ENCODE measurements at places on chromosomes 11 and 22.

GRCh38 chr11:15849257-15849656, 507.1 kb downstream of the SOX6 start:
- no peak for DNase-seq

DNA sequence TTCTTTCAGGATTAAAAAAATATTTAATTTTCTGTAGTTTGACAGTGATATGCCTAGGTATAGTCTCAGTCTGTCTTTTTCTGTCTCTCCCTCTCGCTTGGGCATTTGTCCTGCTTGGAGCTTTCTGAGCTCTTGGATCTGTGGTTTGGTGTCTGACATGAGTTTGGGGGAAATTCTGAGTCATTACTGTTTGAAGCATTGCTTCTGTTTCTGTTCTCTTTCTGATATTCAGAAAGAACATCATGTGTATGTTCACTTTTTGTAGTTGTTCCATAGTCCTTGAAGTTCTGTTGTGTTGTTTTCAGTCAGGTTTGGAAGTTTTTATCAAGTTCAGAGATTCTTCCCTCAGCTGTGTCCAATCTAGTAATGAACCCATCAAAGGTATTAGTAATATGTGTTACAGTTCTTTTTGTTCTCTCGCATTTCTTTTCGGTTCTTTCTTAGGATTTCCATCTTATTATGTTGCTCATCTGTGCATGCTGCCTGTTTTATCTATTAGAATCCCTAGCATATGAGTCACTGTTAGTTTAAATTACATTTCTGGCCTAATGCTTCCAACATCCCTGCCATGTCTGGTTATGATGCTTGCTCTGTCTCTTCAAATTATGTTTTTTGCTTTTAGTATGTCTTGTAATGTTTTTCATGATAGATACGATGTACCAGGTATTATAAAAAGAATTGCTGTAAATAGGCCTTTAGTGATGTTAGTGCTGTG, 48.4 kb downstream of the DDX10 start:
- no peak for DNase-seq

DNA sequence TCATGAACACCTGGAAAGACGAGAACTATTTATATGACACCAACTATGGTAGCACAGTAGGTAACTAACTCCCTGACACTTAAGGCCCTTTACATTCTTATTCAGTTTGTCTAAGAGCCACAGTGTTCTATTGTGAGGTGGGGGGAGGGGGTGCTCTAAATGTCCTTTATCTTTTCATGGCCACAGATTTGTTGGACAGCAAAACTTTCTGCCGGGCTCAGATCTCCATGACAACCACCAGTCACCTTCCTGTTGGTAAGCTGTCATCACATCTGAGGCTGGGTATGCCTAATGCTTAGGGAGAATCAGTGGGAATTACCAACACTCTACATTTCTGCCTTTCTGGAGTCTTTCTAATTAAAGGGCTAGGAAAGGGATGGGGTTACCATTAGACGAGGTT, 30.7 kb downstream of the EHF start:
- no peak for DNase-seq

DNA sequence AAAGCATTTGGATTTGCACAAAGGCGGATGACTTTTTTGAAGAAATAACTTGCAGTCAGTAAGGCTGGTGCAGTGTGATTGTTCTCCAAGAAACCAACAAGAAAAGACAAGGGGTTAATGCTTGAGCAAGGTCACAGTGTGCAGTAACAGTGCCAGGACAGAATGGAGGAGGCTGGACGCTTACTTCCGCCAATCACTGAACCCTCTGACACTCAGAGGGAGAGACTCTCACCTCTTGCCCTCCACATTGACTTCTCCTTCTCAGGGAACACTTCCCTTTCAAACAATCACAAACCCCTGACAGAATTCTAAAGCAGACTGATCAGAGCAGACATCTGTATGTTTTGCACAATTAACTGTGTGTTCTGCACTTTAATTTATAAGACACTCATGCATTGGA, 228.4 kb downstream of the BLID start:
- no peak for DNase-seq

DNA sequence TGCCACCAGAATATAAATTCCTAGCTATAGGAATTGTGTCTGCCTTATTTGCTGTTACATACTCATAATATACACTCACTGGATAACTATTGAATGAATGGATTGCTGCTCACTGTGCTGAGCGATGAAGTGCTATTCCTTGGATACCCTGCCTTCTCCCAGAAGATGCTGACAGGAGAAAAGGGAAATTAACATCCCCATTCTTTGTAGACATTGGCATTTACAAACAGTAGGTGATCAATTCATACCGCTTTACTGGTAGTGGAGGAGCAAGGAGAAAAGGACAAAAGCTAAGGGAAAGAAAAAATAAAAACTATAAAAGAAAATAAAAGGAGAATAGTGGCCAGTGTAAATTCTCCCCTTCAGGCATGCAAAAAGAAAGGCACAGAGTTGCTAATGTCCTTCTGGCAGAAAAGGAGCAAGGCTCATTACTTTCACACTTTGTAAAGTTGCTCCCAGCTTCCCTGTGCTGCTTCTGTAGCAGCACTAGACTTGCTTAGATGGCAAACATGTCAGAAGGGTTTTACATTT, 183.0 kb downstream of the LUZP2 start:
- no peak for DNase-seq
